ENCODE measurements at places on chromosomes 6 and 20.

DNA sequence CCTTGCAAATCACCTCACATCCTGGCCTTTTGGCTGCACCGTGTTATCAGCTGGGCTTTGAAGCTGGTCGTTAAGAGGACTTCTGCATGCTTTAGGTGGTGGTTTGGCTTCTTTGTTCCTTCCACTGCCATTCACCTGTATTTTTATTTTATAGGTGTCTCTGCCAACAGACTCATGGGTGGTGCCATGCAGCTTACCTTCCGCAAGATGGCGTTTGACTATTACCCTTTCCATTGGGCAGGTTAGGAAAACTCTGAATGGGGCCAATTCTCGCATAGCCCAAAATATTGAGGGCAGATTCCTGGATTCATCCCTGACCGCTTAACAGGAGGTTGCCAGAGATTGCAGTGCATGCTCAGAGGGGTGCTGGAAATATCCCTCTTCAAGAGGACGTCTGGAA lies 32.4 kb downstream of the TAF11 start:
- no peak for DNase-seq

DNA sequence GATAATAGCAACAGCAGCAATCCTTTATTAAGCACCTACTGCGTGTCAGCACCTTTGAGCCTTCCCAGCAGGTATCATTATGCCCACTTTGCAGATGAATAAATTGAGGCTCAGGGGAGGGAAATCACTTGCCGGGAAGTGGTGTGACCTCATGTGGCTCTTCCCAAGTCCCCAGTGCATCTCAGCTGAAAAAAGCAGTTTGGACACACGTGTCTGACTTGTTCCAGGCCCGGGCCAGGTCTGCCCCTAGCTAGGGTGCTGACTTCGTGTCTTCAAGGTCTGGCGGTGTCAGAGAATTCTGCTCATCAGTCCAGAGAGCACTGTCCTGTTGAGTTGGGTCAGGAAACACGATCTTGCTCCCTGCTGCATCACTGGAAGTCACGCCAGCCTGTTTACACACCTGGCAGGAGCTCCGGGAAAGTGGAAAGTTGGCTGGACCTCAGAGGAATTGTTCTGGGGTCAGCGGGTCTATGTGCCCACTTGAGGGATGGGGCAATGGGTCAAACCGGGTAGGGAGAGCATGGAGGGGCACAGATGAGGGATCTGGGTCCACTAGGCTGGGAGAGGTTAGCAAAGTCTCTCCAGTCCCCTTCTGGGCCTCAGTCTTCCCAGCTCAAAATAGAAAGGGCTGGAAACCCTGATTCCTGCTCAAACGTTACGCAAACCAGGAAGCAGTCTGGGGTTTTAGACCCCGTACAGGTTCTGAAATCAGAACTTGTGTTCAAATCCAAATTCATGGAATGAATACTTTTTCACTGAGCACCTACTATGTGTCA lies 10.5 kb downstream of the SLC13A3 start:
- DNase-seq, result no peak

- no peak for DNase-seq
Observed at GRCh38 chr6:71038711-71039344, 82.0 kb upstream of the B3GAT2 start.

- DNase-seq, result no peak
Observed at GRCh38 chr6:140766999-140767398, 1365.7 kb upstream of the GJE1 start.

GRCh38 chr20:1946762-1947534 lies 46.9 kb downstream of the PDYN start:
- no peak for DNase-seq

GRCh38 chr20:50077818-50078601 lies 34.9 kb downstream of the UBE2V1 start:
- no peak for DNase-seq

GRCh38 chr20:53658973-53659372 lies 65.3 kb upstream of the ZNF217 start:
- no peak for DNase-seq

DNA sequence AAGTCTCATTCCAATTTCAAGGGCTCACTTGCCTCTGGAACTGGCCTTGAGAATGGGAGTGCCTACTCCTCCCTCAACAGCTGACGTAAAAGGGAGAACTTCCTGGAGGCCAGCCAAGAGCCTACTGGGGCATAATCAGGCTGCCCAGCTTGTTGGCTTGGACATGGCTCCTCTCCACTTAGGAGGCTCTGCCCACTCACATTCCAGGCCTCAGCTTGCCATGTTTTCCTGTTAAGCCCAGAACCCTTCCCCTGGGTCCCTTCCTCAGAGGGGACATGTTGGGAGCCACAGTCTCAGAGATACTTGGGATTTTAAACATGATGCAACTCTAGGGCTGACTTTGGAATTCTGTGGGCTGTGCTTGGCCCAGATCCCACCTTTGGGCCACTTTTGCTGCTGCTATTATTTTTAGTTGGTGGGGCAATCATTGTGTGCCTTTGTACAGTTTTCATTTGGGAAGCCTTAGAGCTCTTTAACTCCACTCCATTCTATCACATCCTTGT lies 31.5 kb upstream of the ADTRP start:
- peak; percentile 73 for DNase-seq

GRCh38 chr6:169023161-169023874 lies 230.3 kb downstream of the THBS2 start:
- DNase-seq, result no peak

DNA sequence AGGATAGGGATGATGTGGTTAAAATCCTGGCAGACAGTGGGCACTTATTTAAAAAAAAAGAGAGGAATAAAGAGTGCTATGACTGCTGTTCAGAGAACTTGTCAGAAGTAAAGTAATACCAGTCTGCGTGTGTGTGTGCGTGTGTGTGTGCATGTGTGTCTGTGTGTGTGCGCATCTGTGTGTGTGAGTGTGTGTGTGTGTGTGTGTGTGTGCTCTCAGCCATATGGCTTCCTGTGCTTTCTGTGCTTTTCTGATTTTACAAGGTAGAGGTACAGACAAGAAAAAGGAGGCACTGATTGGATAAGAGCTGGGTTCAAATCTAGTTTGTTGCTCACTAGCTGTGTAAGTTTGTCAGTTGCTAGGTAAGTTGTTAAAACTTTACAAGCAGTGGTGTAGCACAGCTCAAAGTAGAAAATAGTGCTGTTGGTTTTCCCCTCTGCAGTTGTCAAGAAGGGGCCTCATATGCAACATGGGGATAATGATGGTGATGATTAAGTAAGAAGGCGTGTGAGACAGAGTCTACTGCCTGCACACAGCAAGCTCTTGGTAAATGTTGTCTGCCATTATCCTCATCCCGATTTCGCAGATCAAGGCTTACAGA lies 155.3 kb upstream of the ZNF217 start:
- DNase-seq, result peak; percentile 45

DNA sequence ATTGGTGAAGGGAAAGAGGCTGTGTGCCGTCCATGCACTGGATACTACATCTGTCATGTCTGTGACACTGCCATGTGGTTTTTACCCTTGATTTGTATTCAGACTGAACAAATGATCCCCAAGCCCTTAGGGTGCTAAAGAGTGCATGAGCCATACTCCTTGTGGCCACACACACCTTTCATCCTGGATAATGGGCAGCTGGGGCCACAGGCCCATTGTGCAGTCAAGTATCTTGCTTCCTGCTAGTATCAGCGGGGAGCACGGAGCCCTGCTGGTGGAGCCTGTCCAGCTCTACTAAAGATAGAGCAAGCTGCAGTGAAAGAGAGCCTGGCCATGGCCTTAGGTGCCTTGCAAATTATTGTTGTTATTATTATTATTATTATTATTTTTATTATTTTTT lies 75.1 kb downstream of the SLX4IP start:
- DNase-seq, result no peak

GRCh38 chr6:140320081-140321080 lies 945.9 kb upstream of the CITED2 start:
- DNase-seq, result no peak

DNA sequence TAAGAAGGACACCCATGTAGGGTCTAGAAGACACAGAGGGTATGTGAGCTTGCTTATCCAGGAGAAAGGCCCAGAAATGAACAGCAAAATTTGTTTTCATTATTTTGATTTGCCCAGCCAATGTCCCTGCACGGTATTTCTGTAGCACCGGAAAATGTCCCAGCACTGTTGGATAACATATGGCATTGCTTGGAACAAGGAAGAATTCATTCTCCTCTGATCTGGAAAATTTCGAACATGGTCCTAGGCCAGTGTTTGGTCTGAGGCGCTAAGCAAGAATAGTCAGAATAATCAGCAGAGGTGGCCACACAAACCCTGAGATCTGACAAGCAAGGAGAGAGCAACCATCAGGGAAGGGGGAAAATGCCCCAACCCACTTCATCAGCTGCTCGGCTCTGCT lies 26.6 kb downstream of the ROS1 start:
- DNase-seq, result no peak

GRCh38 chr6:90458353-90459224 lies 128.3 kb downstream of the MAP3K7 start:
- DNase-seq, result peak; percentile 17

GRCh38 chr20:48406498-48406897 lies 421.3 kb downstream of the PREX1 start:
- DNase-seq, result no peak
